NCI-H1092 (cell line): ENCODE measurements at places on chromosomes 2 and 18.

- DNase-seq, result no peak
Measured at GRCh38 chr18:23640052-23640451, 22.7 kb downstream of the ANKRD29 start.

DNA sequence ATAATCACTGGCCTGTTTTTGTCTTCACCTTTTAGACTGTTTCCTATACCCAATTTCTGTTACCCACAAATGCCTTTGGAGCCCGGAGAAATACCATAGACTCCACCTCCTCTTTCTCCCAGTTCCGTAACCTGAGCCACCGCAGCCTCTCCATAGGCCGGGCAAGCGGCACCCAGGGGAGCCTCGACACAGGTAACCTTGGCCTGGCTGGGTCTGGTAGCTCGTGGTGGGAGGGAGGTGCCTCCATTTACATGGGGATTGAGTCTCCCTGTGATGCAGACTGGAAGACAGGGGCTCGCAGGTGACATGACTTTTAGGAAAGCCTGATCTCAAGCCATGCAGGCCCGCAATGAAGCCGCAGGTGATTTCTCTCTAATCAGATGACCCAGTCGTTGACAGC lies 100.6 kb downstream of the CABLES1 start:
- DNase-seq, result no peak

- DNase-seq, result no peak
Measured at GRCh38 chr18:67417864-67418523, 98.5 kb downstream of the DSEL start.

GRCh38 chr18:24539866-24540617 lies 79.6 kb downstream of the HRH4 start:
- DNase-seq, result no peak

- no peak for DNase-seq
Measured at GRCh38 chr2:11389551-11390398, 45.3 kb upstream of the ROCK2 start.

DNA sequence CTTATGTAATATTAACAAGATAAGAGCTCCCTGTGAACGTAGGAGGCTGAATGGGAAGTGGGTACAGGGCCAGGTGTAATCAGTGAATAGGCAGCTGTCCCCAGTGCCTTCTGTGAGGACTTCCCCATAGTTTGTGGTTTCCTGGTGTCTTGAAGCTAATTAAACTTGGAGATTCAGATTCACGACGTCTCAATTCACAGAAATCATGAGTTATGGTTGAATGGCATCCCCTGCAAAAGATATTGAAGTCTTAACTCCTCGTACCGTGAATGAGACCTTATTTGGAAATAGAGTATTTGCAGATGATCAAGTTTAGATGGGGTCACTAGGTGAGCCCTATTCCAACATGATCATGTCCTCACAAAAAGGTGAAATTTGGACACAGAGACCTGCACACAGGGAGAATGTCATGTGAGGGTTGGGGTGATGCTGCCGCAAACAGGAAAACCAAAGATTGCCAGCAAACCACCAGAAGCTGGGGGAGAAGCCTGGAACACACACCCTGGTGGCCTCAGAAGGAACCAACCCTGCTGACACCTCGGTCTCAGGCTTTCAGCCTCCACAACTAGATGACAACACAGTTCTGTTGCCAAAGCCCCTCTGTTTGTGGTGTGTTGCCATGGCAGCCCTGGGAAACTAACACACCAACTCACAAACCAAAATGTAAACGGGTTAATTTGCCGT lies 13.2 kb downstream of the ARL4C start:
- DNase-seq, result no peak

DNA sequence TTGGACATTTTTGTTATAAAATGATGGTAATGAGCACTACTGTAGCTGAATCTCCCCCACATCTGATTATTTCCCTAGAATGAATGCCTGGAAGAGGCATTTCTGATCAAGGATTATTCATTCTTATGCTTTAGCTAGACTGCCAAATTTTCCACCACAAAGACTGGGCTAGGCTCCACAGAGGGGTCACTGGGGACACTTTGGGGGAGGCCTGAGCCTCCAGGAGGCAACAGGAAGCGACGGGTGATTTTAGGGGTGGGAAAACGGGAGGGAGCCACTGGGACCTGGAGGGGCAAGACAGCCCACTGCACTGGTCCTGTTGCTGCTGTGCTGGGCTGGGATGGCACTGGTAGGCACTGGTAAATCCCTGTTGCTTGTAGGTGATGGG lies 2.4 kb upstream of the ASB1 start:
- no peak for DNase-seq

GRCh38 chr18:30248056-30248455 lies 794.5 kb downstream of the DSC3 start:
- no peak for DNase-seq
